SHP77 (cell line): ENCODE measurements at places on chromosomes 7 and 10.
A peak's percentile ranks its signal among the peaks of the same experiment; 100 is the strongest.

GRCh38 chr7:1727079-1727478 is 57.0 kb downstream of the ELFN1 start:
- DNase-seq, result no peak

GRCh38 chr7:120405652-120406051 is 132.7 kb downstream of the KCND2 start:
- no peak for DNase-seq

- DNase-seq, result no peak
These were observed 274.3 kb downstream of the KLF6 start for GRCh38 chr10:3510741-3511140.

- DNase-seq, result no peak
These were observed 231.1 kb downstream of the ADAM12 start for GRCh38 chr10:126157189-126157588.

DNA sequence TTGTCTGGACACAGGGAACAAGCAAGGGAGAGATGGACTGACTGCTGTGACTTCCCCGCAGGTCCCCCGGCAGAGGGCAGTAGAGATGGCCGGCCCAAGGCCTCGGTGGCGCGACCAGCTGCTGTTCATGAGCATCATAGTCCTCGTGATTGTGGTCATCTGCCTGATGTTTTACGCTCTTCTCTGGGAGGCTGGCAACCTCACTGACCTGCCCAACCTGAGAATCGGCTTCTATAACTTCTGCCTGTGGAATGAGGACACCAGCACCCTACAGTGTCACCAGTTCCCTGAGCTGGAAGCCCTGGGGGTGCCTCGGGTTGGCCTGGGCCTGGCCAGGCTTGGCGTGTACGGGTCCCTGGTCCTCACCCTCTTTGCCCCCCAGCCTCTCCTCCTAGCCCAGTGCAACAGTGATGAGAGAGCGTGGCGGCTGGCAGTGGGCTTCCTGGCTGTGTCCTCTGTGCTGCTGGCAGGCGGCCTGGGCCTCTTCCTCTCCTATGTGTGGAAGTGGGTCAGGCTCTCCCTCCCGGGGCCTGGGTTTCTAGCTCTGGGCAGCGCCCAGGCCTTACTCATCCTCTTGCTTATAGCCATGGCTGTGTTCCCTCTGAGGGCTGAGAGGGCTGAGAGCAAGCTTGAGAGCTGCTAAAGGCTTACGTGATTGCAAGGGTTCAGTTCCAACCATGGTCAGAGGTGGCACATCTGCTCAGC is 6.0 kb downstream of the CYREN start:
- DNase-seq, result no peak

GRCh38 chr7:22589641-22590201 is 89.7 kb upstream of the STEAP1B start:
- DNase-seq, result peak; percentile 32

GRCh38 chr10:80598084-80598798 is 60.5 kb downstream of the SH2D4B start:
- DNase-seq, result no peak

DNA sequence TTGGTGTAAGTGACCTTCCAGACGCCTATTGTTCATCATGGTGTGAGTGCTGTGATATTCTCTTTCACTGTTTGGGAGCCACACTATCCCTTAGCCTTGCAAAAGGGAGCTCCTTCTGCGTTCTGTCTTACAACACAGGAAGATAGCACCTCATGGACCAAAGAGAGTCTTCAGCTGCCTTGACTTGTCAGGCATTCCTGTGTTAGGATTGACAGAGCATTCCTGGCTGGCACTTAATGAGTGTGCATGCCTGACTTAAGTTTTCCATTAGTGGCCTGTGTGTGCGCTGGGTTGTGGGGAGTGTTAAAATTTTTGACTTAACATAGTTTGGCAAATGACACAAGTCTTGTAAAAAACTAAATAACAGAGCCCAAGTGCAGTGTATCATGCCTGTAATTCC is 21.9 kb upstream of the MSRB2 start:
- DNase-seq, result no peak

DNA sequence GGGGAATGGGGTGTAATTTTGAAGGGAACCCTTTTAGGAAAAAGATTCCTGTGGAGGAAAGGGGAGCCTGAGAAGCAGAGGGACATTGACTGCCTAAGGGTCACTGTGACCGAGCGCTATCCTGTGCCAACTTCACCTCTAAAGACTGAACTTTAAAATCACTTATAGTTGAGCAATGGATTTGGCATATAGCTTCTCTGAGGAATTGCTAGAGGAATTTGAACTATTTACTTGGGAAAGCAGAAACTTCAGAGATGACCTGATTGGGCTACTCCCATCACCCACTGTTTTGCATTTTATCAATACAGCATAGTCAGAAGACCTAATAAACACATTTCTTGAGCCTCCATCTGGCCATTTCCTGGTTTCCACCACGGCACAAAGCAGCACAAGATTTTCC is 23.7 kb upstream of the WNT16 start:
- no peak for DNase-seq

DNA sequence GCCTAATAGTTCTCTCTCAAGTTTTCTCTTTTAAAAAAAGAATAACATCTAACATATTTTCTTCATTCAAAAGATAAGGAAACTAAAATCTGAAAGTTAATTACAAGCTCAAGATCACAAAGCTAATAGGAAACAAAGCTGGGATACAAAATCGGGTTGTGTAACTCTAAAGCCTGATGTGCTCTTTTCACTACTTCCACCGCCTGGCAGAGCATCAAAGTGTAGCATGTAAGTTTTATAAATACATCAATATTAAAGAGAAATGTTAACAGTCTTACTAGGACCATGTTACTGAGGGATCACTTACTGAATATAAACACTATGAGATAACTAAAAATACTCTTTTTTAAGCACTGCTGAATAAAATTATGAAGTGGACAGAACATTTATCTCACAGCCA is 97.2 kb downstream of the KMT2C start:
- no peak for DNase-seq

DNA sequence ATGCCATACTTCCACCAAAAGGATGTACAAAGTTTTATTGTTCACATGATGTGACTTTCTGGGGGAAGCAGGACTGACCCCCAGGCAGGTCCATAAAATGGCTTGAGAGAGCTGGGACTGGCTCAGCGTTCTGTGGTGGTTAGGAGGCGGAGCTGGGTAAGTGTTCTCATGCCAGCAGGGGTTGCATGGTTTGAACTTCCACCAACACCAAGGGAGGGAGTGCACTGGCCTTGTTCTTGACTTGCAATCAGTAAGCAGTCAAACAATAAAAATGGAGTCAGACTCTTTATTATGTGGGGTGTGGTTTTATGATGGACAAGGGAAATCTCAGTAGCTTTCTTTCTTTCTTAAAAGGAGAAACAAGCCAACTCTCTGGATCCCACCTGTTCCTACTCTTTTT is 95.4 kb upstream of the PRR15 start:
- no peak for DNase-seq

- DNase-seq, result no peak
These were observed 779 bp downstream of the C1QL3 start for GRCh38 chr10:16520900-16521299.

DNA sequence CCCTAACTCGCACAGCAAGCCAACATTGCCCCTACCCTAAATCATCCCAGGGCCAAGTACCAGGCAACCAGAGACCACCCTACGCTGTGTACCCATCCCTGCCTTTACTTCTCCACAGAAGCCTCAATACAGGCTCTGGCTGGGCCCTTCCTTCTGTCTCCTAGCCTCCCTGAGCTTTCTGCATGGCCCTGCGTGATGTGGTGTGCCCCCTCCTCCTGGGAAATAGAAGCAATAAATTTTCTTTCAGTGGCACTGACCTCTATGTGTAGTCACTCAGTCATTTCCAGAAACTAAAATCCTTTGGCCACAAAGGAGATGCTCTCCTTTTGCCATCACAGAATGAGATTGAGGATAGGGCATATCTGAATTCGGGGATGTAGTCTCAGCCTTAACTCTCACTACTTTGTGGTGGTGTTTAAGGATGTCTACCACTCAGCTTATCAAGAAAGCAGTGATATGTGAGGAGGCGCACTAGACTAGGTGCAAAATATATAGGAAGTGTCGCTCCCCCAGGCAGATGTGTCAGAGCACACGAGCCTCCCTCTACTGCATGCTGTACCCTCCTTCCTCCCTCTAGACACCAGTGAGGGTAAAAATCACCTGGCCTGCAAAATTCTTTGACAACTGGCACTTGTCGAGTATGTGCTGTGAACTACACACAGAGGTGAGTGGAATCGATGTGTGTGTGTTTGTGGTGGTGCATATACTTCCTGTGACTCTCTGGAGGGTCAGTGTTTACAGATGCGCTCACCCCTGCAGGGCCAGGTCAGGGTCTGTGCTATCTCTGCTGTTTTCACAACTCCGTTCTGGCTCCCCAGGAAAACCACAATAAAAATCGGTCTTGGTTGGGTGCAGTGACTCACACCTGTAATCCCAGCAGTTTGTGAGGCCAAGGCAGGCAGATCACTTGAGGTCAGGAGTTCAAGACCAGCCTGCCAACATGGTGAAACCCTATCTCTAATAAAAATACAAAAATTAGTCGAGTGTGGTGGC is 825.9 kb upstream of the IGFBP3 start:
- no peak for DNase-seq

- DNase-seq, result no peak
These were observed 115.2 kb upstream of the PCGF5 start for GRCh38 chr10:91105269-91105668.
